GM06990 (cell line): ENCODE measurements at places on chromosomes 12 and 14.

- peak; percentile 61 for DNase-seq
Observed at GRCh38 chr12:9741726-9742125, 8.8 kb upstream of the CLECL1 start.

GRCh38 chr12:72631926-72632685 is 359.9 kb downstream of the TRHDE start:
- DNase-seq: no peak

DNA sequence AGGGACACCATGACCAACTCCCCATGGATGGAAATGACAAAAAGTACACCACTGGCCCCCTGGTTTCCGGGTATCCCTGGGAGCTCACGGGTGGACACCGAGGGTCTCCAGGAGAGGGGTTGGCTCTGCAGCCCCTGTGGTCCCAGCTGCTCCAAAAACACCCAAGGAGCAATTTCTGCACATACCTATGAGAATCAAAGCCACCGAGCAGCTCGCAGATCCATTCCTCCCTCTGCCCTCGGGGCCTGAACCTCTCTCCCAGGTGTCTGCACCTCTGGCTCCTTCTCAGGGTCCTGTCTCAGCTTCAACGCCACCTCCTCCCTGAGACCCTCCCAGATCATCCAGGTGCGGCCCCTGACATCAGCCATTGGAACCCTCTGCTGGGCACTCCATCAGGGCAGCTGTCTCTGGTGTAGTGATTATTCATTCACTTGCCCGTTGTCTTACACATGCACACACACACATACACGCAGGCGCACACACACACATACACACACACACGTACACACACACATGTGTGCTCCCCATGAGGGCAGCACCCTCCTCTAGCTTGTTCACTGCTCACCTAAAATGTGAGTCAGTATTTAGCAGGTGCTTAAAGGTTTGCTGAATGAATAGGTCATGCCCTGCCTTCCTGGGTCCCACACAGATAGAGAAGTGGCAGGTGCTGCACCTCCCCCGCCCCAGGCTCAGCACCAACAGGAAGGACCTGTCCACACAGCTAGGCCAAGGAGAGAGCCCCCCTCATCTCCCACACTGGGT is 5.9 kb downstream of the RIMBP2 start:
- DNase-seq: no peak

- DNase-seq: no peak
Observed at GRCh38 chr14:63632932-63633514, 8.6 kb downstream of the WDR89 start.

DNA sequence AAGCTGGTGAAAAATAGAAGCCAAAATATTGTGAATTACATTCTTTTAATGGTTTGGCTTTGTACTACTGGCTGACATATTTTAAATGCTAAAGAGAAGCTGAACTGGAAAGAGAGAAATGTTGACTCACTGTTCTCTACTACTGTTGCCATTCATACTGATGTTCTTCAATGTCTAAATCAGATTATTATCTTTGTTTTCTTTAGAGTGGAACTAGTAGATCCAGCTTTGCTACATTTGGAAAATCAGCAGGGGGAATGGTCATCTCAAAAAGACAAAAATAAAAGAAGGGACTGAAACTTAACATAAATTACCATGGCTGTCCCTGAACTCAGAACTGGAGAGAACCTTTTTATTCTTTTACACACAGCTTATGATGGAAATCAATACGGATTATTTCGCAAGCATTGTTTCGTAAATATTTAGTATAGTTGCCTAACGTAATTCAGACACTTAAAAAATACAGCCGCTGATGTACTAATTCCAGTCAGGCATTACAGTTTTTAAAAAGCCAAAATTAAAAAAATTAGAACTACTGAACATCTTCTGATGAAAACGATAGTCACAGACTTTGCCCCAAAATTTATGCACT is 76.3 kb upstream of the OTX2 start:
- DNase-seq: no peak

DNA sequence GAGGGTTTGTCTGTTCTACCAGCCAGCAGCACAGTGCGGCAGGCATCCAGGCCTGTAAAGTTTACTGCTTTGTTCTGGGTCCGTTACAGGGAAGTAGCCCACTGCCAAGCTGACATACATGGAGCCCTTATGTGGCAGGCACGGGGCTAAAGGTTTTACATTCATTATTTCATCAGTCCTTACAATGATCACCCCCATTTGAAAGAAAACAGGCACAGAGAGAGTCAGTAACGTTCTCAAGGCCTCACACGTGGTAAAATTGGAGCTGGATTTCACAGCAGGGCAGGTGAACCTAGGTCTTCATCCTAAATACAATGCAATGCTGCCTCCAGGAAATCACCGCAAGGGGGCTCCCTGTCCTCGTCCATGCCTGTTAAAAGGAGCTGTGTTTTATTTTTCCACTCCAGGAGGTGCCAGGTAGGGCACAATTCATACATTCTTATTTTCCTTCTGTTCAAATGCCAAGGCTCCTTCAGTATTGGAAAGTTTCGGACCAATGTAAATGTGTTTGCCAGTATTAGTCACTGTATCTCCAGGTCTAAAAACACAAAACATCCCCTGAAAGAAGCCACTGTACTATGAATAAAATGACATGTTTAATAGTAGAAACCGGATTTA is 172.2 kb upstream of the GZMB start:
- DNase-seq: peak; percentile 3

GRCh38 chr14:90405755-90406154 is 8.9 kb downstream of the CALM1 start:
- DNase-seq: no peak

GRCh38 chr12:121278169-121279070 is 18.1 kb downstream of the CAMKK2 start:
- DNase-seq: no peak

- DNase-seq: peak; percentile 87
Observed at GRCh38 chr12:4269279-4269991, 4.1 kb upstream of the CCND2 start.

DNA sequence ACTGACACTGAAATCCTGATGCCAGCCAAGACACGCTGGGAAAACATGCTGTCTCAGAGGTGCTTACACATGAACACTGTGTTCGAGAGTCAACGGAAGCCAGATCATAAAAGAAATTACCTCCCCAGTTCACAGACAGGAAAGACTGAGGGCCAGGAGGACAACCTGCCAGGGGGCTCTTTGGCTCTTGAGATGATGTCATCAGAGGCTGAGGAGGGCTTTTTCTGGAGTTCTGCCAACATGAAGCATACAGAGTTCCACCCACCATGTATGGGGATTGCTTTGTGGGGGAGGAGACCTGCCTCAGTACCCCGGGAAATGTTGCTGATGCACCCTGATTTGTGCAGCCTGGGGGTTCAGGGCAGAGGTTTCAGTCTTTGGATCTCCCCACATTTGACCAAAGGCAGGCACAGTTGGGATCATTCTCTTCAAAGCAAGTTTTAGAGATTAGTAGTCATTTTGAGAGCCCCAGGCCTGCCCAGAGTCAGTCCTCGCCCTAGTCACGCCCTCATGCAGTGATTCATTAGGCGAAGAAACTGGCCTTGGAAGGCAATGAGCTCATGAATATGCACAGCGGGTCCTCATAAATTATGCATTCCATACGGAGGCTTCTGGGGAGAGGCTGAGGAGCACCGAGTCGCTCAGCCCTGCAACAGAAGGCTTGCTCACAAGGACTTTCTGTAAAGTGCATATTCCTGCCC is 34.9 kb upstream of the EML1 start:
- no peak for DNase-seq

DNA sequence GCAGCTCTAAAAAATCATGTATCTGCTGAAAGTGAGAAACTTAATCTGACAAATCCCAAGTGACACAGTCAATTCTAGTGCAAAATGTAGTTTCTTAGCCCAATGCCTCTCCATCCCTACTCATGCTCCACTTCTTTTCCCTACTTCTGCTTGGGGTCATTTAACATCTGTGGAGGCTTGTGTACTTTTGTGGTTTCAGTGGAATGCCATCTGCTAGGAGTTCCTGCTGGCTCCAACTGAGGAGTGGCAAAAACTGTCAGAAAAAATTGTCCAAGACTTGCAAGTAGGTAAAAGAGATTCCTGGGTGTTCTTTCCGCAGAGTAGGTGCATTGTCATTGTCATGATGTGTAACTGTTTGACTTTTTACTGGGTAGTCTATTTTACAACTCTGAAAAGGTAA is 12.5 kb upstream of the AVPR1A start:
- DNase-seq: no peak

GRCh38 chr14:40599725-40600124 is 1007.0 kb upstream of the LRFN5 start:
- DNase-seq: no peak

DNA sequence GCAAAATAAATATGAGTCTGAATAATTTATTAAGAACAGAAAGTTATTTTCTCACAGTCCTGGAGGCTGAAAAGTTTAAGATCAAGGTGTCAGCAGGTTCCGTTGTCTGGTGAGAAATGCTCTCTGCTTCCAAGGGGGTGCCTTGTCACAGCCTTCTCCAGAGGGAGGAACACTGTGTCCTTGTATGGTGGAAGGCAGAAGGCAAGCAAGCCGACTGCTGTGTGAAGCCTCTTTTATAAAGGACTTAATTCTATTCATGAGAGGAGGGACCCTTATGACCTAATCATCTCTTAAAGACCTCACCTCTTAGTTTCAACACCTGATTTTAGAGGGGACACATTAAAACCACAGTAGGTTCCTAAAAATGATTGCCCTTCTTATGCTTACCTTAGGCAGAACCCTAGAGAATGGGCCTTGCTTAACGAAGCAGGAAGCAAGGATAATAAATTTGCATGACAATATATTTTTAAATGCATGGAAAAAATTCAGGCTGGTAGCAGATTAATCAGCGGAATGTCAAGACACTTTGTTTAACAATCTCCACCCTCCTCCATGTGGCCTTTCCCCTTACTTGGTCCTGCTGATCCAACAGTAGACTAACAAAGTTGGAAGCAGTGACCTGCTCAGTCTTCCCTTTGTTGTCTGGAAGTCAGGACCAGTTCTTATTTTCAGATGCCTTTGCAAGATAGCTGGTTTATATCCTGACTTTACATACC is 154.9 kb downstream of the DYRK2 start:
- DNase-seq: no peak

DNA sequence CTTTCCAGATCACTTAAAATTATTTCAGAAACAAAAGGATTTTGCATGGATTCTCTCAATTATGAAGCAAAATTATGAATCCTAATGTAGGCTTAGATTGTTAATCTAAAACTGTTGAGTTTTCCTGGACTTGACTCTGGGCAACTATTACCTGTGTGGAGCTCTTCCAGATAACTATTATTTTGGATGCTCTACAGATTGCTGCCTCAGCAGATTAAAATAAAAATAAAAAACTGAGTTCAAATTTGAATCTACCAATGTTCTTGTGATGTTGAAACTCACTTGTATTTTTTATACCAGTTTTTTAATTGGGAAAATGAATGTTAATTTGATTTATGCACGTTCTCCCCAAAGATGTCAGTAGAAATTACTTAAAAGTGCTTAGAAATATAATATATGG is 120.5 kb upstream of the NAV3 start:
- no peak for DNase-seq
